Stimulated activated CD8-positive, alpha-beta memory T cell treated with anti-CD3 and anti-CD28 coated beads, Interleukin-4, amount 100 ng/mL, for 4 hours (primary cell): ENCODE measurements at places on chromosomes 12 and 14.

DNA sequence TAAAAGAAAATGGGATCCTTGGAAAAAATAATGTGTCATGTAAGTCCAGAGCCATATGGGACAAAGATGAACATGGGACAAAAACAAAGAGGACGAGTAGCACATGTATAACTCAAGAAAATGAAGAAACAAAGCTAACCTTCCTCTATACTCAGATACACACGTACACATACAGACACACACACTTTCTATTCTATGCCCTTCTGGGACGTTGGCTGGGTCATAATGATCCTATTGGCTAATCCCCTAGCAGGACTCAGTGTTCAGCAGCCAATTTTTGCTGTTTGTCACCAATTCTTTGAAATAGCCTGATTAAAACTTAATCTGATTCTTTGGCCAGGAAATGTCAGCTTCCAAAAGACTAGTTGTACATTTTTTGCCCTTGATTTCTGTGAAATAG lies 189.4 kb upstream of the FOXG1 start:
- DNase-seq, result no peak

DNA sequence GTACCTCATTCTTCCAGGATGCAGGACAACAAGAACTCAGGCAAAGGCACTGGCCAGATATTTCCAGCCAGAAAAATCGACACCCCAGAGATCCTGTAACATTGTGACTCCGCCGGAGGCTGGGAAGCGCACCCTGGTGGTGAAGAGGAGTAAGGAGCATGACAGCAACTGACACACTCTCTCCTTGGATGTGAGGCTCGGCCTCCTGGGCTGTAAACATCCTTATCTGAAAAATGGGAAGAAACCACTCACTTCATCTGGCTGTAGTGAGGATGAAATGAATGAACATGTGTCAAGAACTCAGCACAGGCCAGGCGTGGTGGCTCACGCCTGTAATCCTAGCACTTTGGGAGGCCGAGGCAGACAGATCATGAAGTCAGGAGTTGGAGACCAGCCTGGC lies 27.5 kb downstream of the TCHP start:
- DNase-seq, result no peak

GRCh38 chr12:46246021-46246700 lies 22.7 kb downstream of the SLC38A1 start:
- DNase-seq, result no peak

DNA sequence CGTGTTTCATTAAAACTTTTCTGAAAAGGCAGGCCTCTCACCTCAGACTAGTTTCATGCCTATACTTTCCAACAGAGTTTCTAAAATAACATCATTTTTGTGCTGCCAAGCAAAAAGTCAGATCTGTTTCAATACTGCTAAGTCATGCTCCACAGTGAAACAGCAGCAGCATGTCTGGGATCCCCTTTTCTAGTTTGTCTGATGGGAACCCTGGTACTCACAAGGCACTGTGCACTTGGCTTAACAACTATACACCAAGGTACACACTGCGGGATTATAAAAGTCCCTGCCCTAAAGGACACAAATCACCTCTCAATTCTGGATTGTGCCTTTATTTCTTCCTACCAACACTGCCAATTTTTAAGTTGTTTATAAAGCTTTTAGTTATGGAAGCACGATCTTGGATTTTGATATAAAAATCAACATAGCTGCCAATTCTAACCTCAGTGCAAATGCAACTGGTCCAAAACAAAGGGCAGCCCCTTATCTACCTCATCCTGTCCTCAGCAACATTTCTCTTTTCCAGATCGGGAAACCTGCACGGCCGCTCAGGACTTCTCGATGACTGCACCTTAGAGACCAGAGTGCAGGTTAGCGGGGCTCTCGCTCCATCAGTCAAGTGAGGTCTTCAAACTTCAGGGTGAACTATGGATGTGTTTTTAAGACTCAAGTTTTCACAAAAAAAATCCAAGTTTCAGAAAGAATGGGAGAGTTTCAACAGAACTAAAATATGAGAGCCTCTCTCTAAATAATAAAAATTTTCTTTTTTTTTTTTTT lies 1.7 kb upstream of the EIF5 start:
- DNase-seq, result no peak

DNA sequence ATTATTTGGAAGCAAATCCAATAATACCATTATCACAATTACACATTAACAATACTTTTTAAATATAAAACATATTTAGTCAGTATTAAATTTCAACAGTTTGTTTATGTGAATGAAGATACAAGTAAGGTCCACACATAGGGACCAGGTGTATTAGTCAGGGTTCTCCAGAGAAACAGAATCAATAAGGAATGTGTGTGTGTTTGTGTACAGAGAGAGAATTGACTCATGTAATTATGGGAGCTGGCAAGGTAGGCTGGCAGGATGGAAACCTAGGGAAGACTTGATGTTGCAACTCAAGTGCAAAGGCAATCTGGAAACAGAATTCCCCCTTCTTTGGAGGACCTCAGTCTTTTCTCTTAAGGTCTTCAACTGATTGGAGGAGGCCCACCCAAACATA lies 123.2 kb upstream of the OTX2 start:
- no peak for DNase-seq

DNA sequence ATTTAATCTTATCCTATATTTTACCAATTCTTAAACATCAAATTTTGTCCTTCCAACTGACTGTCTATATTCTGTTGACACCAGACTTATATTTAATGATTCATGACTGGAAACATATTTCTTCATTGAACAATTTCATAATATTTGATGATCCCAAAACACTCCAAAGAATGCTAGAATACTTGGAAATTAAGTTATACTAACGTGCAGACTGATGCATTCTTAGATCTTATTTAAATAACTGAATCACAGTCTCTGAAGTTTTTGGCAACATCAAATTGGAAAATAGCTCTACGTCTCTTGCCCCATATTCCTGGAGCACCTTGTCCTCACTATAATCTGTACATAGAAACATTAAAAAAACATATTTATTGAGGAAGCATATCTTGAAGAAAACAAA lies 127.4 kb downstream of the HMGA2 start:
- no peak for DNase-seq

GRCh38 chr12:115597157-115597712 lies 680.3 kb downstream of the MED13L start:
- DNase-seq, result no peak

GRCh38 chr12:68227356-68227755 lies 1.7 kb upstream of the IL26 start:
- no peak for DNase-seq

DNA sequence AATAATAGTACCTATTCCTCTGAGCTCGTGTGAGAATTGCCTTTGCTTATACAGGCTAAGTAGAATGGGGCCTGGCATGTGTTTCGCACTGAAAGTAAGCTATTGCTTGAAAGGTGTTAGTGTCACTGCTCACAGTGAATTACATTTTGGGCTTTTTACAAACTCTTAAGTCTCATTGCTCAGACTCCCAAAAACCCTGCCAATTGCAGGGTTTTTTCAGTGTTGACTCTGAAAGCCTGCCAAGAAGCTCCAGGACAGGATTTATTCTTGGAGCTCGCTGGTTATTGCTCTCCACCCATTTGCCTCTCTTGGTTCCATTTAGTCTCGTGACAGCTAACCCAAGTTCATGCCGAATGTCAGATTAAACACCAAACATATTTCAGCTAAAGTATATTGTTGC lies 39.8 kb downstream of the NOPCHAP1 start:
- DNase-seq, result no peak

DNA sequence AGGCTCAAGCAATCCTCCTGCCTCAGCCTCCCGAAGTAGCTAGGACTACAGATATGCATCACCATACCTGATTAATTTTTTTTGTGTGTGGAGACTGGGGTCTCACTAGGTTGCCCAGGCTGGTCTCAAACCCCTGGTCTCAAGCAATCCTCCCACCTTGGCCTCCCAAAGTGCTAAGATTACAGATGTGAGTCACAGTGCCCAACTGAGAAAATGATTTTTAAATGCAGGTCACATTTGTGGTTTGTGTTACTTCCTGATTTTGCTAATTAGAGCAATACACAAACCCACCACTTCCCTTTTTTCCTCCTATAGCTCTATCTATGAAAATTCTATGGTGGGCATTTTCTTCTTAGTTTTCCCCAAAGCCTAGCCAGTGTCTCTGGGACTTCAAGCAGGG lies 45.5 kb upstream of the TMEM263 start:
- no peak for DNase-seq

DNA sequence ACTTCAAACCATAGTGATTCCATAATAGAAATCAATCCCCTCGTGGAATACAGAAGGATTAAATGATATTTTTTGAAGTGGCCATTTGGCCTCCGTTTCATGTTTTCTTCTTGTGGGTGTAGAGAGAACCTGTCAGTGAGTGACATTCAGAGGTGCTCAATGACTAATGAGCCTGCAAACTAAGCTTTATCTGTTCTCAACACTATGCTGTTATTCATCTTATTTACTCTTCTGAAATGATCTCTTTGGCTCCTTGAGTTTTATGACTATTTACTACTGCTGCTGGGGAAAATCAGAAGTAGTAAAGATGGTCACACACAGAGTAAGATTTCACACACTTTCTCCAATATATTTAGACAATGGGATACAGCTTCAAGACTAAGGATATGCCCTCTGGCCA lies 30.4 kb downstream of the ATP2B1 start:
- no peak for DNase-seq

DNA sequence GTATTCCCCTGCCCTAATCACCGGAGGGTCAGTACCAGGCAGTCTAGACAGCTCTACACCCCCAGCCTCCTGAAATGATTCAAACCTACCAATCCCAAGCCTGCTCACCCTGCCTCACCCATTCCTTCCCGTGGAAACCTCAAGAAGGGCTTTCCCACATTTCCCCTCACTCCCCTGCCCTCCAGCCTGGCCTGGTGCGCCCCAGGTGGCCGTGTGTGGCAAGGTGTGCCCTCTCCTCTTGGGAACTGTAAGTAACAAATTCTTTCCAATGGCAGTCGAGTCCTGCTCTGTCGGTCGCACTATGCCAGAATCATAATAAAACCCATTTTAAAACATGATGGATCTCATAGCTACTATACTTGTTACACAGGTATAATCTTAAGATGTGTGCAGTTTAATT lies 13.9 kb upstream of the DEGS2 start:
- no peak for DNase-seq

- no peak for DNase-seq
These were observed 13.7 kb downstream of the OR6J1 start for GRCh38 chr14:22630486-22630885.

DNA sequence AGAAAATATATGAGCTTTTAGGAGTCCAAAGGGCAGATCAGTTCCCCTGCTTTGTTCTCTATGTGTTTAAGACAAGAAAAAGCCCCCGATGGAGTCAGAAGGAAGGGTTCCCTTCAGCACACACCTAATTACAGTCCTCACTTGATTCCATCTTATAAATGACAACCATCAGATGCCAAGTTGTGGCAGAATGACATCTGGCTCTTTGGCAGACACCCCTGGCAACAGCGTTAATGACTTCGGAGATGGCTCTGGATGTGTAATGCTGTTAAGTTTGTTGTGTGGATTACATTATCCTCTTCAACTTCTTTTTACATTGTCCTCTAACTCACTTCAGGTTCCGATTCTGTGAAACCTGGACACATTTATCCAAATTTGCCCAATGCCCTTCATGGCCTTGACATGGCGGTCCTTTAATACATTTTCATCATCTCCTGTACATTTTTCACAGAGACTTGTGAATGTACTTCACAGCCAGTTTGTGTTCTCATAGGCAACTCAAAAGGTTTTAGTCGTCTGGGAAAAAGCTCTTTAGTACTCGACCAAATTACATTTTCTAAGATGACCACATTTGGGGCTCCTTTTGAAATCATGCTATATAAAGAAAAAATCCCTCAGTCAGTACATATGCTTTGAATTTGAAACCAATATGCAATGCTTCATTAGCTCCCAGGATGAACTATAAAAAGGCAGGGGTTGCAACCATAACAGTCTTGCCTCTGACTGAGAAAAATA lies 667.8 kb downstream of the NOVA1 start:
- DNase-seq, result no peak

DNA sequence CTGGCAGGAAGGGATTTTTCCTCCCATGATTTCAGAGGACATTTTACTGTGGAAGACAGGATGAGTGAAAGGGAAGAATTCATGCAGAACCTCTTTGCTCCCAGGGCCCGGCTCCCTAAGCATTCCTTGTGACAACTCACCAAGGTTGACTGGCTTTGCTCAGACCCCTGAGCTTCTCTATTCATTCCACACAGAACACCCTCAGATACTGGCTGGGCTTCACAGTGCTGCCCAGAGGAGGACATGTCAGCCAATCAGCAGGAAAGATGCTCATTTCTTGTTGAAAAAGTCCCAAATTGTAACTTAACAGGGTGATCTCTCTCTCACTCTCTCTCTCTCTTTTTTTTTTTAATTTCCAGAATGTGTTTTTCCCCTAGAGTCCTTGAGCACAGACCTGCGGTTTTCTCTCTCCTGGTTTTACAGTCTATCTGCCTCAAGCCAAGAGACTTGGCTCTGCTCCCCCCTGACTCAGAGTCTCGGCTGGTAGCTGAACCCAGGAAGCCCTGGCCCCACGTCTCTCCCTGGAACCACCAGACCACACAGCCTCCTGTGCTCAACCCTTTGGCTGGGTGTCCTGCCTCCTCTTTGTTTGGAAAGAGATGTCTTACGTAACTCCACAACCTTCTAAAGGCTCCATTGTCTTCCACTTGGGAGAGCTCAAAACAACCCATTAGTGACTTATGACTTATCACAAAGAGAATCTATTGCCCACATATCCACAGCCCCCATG lies 43.9 kb downstream of the SSPN start:
- DNase-seq, result no peak

GRCh38 chr12:83106873-83107272 lies 420.2 kb downstream of the TMTC2 start:
- no peak for DNase-seq

DNA sequence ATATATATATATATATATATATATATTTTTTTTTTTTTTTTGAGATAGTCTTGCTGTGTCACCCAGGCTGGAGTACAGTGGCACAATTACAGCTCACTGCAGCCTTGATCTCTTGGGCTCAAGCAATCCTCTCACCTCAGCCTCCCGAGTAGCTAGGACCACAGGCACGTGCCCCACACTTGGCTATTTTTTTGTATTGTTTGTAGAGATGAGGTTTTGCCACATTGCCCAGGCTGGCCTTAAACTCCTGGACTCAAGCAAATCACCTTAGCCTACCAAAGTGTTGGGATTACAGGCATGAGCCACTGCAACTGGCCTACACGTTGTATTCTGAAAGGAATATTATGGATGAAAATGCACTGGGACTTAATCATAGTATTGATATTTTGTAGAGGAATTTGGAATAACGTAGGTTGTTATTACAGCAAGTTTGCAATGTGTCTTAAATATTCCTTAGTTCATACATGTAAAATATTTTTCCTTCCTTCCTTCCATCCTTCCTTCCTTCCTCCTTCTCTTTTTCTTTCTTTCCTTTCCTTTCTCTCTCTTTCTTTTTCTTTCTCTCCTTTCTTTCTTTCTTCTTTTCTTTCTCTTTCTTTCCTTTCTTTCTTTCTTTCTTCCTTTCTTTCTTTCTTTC lies 862 bp downstream of the KLRB1 start:
- no peak for DNase-seq

- DNase-seq, result no peak
These were observed 51.7 kb upstream of the G2E3 start for GRCh38 chr14:30507209-30507608.
